ENCODE measurements at places on chromosomes 4 and X. TPM values are rescaled to one million over a fixed set of nuclear protein-coding genes. Genes with fewer than 3 reads are reported as not detected.

The DGKK gene
- not detected for total RNA-seq

The FGF5 gene
- 7.0 TPM for total RNA-seq

The BGN gene
- 1,581 TPM for total RNA-seq

The NRK gene
- 5.5 TPM for total RNA-seq

The COL4A6 gene
- total RNA-seq: 36.9 TPM

The DUSP21 gene
- not detected for total RNA-seq

DNA sequence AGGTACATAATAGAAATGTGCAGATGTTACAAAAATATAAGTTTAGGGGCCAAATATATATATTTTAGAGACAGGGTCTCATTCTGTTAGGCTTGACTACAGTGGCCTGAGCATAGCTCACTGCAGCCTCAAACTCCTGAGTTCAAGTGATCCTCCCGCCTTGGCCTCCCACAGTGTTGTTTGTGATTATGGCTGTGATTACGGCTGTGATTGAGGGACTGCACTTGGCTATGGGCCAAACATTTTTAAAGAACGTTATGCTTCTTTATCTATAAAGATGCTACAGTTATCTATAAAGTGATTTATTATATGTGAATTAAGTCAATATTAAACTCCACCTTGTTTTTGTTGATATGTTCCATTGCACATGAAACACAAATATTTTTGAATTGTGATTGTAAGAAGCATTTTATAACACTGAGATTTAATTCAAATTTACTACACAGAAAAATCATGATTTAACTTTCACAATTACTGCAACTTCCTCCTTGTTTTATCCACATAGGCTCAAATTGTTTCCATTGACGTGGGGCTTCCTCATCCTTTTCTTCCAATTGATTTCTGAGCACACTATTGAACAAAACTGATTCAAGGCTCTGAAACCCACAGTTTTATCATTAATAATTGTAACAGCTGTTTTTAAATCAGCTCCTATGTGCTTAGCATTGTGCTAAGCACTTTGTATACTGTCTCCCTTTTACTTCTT lies 68.4 kb upstream of the BMPR1B start:
- H3K4me1 ChIP-seq: peaks cover 7% of the 10 kb centered on the region
- no peaks in the 10 kb centered on the region for H3K27me3 ChIP-seq
- DNase-seq: no peak
- H3K4me3 ChIP-seq: no peak overlapping the region
- no peak overlapping the region for H3K27ac ChIP-seq

DNA sequence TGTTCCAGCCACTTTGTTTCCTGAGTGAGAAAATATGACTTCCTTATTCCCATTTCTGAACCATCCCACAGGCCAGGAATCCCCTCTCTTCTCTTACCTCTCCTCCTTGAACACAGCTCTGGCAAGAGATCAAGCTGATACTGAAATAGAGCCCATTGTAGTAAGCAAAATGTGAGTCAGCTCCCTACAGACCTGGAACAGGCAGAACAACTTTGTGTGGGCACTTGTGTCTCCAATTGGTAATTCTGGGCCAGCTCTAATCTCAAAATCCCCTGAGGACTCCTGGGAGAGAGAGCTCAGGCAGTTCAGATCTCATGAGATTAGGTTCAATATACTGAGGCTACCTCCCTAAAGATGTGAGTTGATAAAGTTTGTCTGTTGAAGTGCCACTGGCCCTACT lies 213.5 kb downstream of the GUCY2F start:
- no peak for DNase-seq
- H3K36me3 ChIP-seq: no peaks in the 10 kb centered on the region
- no peaks in the 10 kb centered on the region for H3K27me3 ChIP-seq

DNA sequence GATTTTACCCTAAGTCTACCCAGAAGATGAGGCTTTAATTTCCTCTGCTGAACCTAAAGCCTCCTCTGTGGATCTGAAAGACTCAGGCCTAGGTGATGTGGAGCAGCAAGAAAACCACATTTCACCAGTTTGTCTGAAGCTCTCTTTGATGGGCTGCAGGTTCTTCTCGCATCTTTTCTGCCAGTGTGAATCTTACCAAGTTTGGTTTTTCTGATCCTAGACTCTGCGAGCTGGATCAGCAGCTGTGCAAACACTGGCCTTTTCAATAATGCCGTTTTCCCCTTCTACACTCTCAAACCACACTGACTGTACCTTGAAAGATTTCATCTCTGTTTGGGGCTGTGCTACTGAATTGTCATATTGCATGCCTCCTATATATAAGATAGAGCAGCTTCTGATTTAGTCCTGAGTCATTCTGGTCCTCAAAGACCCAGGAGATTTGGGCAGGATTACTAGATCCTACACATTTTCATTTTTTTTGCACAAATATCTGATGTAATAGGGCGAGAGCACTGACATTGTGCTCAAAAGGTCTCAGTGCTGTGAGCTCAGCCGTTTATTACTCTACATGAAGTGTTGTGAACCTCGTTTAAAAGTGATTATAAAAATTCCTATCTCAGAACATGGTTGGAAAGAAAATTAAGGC lies 133.6 kb upstream of the FAM9C start:
- peaks cover 2% of the 10 kb centered on the region for H3K4me1 ChIP-seq
- H3K36me3 ChIP-seq: no peaks in the 10 kb centered on the region
- DNase-seq: no peak
- H3K27me3 ChIP-seq: no peaks in the 10 kb centered on the region
- H3K4me3 ChIP-seq: no peak overlapping the region
- H3K27ac ChIP-seq: no peak overlapping the region

- peaks cover 12% of the 10 kb centered on the region for H3K36me3 ChIP-seq
- peaks cover 51% of the 10 kb centered on the region for H3K4me1 ChIP-seq
- DNase-seq: no peak
- no peaks in the 10 kb centered on the region for H3K27me3 ChIP-seq
- no peak overlapping the region for H3K4me3 ChIP-seq
- peak overlapping the region; percentile 90 for H3K27ac ChIP-seq
Observed at GRCh38 chr4:87109121-87109520, 111.3 kb downstream of the KLHL8 start.

DNA sequence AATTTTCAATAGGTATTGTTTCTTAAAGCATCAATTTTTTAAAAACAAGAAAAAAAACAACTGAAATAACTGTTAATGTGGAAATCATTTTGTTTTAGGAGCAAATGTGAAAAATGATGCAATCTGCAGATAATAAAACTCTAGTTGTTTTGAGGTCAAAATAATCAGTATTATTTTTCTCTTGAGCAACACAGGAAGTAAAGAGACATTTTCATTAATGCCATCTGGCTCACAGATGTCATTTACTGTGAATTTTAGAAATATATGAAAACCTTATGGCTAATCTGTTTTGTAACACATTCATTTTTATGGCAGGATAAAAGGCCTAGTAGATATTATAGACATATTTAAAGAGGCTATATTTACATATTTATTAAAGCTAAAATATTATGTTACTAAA lies 141.6 kb downstream of the PCDH18 start:
- peak overlapping the region; percentile 75 for H3K27ac ChIP-seq
- no peaks in the 10 kb centered on the region for H3K36me3 ChIP-seq
- DNase-seq: no peak
- H3K4me1 ChIP-seq: peaks cover 60% of the 10 kb centered on the region
- no peaks in the 10 kb centered on the region for H3K27me3 ChIP-seq
